ENCODE measurements at places on chromosomes 13 and 19.

- DNase-seq = peak; percentile 51
Measured at GRCh38 chr19:29966588-29967249, 24.7 kb downstream of the URI1 start.

- DNase-seq = no peak
Measured at GRCh38 chr19:46972311-46972710, 47.3 kb upstream of the NPAS1 start.

GRCh38 chr13:43908156-43909126 is 28.7 kb downstream of the LACC1 start:
- peak; percentile 86 for DNase-seq

DNA sequence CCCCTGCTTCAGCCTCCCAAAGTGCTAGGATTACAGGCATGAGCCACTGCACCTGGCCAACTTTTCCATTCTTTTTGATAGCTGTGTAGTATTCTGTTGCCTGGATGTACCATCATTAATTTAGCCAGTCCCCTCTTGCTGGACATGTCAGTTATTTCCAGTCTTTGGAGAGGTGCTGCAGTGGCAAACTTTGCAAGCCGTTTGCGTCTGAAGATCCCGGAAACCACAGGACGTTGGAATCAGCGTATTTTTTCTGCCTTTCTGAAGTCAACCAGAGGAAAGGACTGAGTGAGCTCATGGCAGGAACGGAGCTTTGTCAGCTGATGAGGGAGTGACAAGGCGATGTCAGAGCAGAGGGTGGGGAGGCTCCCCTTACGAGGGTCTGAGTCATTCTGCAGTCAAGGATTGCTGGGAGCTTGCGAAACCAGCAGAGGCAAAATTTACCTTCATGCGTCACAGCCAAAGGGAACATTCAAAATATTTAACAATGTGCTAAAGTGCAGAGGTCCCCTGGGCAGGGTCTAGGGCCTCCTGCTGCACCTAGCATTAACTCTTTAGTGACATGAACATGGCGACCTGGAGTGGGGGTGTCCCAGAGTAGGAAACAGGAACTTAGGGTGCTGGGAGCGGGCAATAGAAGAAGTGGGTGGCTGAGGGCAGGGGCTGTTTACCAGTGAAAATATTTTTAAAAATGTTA is 5.6 kb downstream of the C5AR1 start:
- DNase-seq = peak; percentile 88

- no peak for DNase-seq
Measured at GRCh38 chr13:44165889-44166496, 207.6 kb upstream of the SERP2 start.

DNA sequence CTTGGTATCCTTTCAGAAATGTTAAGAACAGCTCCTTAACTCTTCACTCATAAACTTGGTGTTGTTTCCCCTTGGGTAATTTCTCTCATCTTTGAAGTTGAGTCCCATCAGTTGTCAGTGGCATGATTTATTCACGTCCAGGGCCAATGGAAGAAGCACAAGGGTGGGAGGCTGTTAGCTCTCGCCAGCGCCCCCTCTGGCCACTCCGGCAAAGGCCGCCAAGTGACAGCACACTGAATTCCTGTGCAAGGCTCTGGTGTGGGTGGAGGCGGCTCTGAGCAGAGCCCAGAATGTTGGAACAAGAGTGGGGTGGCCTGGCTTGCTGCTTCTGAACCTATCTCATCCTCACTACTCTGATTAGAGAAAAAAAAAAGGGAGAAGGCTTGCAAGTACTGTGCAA is 13.1 kb upstream of the MEDAG start:
- DNase-seq = no peak

- DNase-seq = no peak
Measured at GRCh38 chr13:84812078-84812477, 929.8 kb upstream of the SLITRK1 start.

- no peak for DNase-seq
Measured at GRCh38 chr13:67445436-67445835, 215.3 kb upstream of the PCDH9 start.

DNA sequence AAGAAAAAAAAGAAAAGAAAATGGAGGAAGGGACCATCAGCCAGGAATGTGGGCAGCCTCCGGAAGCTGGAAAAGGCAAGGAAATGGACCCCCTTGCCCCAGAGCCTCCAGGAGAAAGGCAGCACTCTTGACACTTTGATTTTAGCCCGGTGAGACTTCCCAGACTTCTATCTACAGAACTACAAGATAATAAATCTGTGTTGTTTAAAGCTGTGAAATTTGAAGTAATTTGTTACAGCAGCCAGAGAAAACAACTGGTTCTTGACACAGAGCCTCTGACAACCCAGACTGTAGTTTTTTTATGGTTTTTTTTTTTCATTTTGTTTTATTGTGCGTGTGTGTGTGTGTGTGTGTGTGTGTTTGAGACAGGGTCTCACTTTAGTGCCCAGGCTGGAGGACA is 7.6 kb downstream of the CTU1 start:
- DNase-seq = no peak

GRCh38 chr19:49017666-49018351 is 918 bp upstream of the LHB start:
- peak; percentile 67 for DNase-seq

DNA sequence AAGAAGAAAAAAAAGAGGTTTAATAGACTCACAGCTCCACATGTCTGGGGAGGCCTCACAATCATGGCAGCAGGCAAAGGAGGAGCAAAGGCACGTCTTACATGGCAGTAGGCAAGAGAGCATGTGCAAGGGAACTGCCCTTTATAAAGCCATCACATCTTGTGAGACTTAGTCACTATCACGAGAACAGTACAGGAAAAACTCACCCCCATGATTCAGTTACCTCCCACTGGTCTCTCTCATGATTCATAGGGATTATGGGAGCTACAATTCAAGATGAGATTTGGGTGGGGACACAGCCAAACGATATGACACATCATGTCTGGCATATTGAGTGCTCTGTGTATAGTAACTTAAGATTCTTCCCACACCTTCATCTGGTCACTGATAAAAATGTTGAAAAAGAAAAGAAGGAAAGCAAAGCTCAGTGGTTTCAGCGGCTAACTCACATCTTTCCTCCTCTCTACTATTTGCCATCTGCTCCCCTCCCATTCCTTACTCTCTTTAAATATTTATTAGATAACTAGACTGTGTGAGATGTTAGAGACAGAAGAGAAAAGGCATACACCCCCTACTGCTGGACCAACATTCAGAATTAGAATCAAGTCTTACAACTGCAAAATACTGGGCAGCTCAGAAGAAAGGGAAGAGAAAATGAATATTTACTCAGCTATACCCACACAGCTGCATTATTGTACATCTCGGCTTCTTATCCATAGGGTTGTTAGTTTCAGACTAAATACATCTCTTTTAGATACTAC is 60.1 kb upstream of the AKAP11 start:
- DNase-seq = peak; percentile 63

DNA sequence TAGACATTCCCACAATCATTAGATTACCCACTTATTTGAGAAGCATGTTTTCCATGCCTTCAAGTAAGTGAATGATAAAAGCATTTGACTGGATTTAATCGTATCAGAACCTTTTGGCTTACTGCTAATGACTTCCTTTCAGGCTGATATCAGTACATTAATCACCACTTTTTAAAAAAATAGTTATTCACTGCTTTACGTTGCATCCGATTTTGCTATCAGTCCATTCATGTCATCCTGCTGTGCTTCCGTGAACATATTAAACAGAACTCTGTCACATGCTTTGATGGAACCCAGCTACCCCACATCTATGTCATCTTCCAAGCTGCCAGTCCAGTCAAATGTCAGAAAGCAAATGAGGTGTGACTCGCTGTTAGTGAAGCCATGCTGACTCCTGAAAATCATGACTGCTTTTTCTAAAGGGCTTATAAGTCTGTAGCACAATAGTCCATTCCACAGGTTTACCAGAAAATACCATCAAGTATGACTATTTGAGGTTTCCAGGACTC is 440.9 kb downstream of the IRS2 start:
- peak; percentile 84 for DNase-seq

- DNase-seq = peak; percentile 29
Measured at GRCh38 chr19:8445488-8446001, 770 bp downstream of the HNRNPM start.

- no peak for DNase-seq
Measured at GRCh38 chr13:26026211-26026610, 25.6 kb downstream of the SHISA2 start.

- DNase-seq = no peak
Measured at GRCh38 chr19:18608102-18608804, 1.7 kb upstream of the CRLF1 start.
